ENCODE measurements at places on chromosomes 13 and 19.

- DNase-seq, result peak; percentile 26
Measured at GRCh38 chr13:26344980-26345379, 91.1 kb downstream of the CDK8 start.

DNA sequence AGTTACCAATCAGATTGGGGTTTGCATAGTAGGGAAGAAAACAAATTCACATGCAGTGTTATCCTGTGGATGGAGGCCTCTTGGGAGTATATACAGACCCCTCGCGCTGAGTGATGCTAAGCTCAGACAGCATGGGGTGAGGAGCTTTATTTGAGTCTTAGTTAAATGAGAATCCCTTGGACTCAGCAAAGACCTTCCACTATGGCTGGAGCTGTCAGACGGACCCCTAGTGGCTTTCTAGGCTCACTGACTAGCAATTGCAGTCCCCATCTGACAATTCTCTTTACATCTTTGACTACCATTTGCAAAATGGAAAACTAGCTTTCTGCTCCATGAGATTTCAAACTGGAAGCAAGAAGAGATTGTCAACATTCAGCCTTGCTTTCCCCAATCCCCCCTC, 90.4 kb downstream of the STOML3 start:
- DNase-seq, result no peak

DNA sequence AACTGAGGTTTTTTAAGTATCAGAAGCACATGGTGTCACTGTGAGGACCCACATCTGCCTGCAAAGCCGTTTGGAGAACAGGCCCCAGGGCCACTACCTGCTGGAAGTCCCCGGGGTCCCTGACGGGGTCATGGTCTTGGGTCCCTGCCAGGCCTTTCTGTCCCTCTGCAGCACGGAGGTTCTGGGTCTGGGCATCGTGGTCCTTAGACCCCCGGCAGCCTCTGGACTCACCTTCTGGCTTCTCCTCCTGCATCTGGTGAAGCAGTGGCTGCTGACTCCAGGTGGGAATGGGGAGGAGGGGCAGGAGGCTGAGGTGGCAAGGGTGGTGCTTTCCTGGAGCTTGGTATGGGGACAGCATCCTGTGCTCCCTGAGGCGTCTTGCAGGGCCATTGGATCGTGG, 198.6 kb downstream of the TEX29 start:
- no peak for DNase-seq

- DNase-seq, result no peak
Measured at GRCh38 chr19:52689843-52690368, 44.9 kb downstream of the ZNF611 start.

All from EH (cell line).